ENCODE measurements at places on chromosomes 6 and 20.

- DNase-seq = no peak
Measured at GRCh38 chr20:52577696-52578095, 386.1 kb upstream of the ZFP64 start.

- no peak for DNase-seq
Measured at GRCh38 chr20:2816583-2817340, 598 bp downstream of the TMEM239 start.

GRCh38 chr6:3162565-3163247 lies 5.4 kb upstream of the TUBB2A start:
- peak; percentile 81 for DNase-seq

GRCh38 chr6:29925321-29925720 lies 17.0 kb upstream of the HLA-A start:
- DNase-seq = no peak

GRCh38 chr6:82076916-82077315 lies 170.6 kb downstream of the IBTK start:
- DNase-seq = no peak

DNA sequence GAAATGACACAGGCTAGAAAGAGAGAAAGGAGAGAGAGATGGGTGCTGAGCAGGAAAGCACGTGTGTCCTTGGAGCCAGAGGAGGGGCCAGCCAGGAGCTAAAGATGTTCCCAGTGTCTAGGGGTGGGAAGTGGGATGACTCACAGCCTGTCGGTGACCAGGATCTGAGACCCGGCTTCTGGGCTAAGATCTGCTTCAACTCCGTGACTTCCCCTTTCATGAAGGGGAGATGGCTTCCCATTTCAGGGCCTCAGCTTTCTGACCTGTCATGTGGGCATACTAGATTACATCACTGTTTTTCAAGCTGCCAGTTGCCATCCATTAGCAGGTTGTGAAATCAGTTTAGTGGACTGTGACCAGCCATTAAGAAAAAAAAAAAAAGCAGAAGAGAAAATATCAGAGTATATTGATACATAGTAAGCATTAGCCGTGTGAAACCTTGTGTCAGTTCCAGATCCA lies 5.4 kb downstream of the TGM3 start:
- no peak for DNase-seq

DNA sequence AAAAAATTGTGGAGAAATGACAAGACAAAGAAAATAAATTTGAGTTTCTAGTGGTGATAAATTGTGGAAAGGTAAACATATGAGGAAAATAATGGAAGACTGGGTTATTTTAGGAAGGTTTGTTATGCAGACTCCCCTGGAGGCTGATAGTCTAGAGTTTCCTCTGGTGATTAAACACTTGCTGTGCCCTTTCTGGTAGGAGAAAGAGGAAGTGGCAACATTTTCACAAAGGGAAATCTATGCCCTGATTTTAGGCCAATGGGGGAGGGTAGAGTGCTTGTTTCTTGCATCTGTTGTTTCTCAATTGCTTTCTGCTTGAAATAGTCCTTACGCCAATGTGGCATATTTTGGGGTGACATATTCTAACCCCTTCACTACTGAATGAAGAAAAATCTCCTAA lies 129.1 kb upstream of the DOK5 start:
- no peak for DNase-seq

DNA sequence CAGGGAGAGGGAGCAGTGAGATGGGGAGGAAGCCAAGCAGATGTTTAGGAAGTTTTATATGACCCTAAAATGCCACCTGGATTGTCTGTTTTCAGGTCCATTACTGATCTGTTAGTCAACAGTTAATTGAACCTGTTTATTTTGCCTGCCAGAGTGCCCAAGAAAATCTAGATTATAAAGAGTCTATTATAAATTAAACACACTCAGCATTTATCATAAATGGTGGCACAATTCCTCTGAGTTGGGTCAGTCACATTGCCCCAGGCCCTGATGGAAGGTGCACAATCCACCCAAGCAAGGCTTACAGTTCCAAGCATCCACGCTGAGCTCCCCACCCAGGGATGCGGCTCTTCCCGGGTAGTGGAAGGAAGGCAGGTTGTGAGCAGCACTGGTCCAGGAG lies 21.4 kb upstream of the ULBP3 start:
- DNase-seq = no peak

- no peak for DNase-seq
Measured at GRCh38 chr6:113530769-113531168, 326.4 kb upstream of the MARCKS start.

- DNase-seq = no peak
Measured at GRCh38 chr6:18501663-18502013, 114.5 kb downstream of the RNF144B start.

GRCh38 chr6:63731930-63732329 lies 96.3 kb downstream of the PHF3 start:
- DNase-seq = no peak

- DNase-seq = no peak
Measured at GRCh38 chr6:26306232-26306631, 58.8 kb upstream of the BTN3A2 start.

DNA sequence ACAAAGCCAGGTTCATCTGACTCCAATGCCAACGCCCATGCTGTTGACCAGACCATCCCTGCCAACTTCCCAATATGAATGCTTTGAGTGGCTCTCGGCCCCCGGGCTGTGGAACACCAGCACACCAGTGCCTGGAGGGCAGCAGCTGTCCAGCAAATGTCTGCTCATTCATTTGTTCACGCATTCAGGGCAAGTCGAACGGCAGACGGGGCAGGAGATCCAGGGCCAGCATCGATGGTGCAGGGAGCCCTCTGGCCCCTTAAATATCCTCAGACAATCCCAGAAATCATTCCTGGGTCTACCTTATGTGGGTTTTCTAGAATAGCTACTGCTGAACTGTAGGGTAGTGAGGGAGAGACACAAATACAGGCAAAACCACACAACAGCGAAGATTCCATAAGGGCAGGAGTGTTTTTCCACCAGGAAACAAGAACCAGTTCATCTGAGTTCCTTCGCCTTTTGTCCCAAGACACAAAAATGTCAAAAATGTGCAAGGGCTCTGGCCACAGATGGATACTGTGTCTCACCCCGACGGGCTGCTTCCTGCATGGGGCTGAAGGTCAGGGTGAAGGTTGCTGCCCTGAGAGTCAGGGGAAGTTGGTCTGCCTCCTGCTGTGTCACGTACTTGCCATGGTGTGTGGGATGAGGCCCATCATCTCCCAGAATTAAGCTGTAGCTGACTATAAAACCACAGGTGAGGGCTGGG lies 15.5 kb downstream of the RIPOR3 start:
- no peak for DNase-seq

DNA sequence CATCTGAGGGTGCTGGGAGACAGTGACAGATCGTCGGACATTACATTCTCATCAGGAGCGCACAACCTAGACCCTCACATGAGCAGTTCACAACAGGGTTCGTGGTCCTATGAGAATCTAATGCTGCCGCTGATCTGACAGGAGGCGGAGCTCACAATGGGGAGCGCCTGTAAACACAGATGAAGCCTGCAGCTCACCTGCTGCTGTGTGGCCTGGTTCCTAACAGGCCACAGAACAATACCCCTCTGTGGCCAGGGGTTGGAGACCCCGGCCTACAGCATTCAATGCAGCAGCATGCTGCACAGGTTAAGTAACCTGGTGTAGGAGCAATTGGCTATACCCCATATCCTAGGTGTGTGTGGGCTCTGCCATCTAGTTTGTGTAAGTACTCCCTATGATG lies 19.5 kb downstream of the ANKRD60 start:
- no peak for DNase-seq

DNA sequence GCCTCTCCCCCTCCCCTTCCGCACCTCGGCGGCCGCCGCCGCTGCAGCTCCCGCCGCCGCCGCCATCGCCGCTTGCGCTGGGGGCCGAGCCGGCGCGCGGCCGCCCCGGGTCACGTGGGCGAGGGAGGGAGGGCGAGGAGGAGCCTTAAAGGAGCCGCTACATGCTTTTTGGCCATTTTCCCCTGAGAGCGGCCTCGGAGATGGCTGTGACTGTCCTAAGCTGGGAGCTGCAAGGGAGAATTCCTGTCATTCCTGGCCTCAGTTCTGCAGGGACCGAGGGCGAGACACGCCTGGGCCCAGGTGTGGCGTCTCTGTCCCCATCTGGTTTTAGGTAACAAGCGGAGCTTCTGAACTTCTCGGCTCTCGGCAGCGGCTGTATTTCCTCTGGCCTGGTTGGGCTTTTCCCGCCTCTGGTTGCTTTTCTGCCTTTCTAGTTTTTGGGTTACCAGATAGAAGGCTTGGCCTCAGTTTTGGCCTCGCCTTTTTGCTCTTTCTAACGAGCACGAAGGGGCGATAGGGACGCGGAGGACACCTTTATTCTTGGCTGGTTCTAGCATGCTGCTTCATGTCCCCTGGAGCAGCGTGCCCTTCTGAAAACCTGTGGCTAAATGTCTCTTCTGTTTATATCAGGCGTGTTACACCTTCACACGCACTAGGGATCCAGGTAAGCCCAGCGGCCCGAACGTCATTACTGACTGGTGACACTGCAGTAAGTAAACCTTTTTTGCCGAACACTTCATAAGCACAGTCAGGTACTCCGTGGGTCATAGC lies at the start of gene EHMT2:
TSS of gene EHMT2 (minus strand) at position 87 of the 771 bp plus-strand sequence. CDS start at position 66, 21 bp downstream.
- DNase-seq = peak; percentile 81
